ENCODE measurements at places on chromosomes 1 and 21.

DNA sequence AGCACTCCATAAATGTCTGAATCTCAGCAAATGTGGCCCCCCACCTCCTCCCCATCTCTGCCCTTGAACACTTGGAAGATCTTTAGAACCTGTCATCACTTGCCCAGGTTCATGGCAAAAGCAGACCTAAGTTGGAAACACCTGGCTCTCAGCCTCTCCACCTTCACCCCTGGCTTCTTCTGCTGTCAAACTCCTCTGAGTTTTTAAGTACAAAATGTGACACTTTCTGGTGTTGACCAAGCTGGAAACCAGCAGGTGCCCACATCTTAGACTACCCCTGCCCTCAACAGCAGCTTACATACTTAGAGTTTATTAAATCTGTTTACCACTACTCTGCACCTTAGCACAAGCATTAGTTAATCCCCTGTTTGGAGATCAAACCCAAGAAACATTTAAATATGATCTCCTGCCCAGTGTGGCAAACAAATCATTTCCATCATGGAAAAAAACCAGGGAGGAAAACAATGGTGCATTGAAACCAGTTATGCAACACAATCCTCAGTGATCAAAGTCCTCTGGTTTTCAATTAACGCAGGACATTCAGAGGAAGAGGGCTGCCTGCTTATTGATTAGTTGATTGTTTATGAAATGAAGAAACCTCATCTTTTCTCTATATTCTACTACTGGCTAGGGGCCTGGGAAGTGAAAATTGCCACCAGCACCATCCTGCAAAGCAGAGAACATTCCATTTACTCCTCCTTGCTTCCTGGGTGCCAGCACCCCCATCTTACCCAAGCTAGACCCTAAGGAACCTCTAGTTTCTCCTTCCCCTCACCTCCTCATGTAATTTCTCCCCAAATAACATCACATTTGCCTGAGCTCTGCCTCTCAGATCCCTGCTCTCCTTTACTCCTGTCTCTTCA lies 139.4 kb upstream of the RAB4A start:
- no peak for DNase-seq

DNA sequence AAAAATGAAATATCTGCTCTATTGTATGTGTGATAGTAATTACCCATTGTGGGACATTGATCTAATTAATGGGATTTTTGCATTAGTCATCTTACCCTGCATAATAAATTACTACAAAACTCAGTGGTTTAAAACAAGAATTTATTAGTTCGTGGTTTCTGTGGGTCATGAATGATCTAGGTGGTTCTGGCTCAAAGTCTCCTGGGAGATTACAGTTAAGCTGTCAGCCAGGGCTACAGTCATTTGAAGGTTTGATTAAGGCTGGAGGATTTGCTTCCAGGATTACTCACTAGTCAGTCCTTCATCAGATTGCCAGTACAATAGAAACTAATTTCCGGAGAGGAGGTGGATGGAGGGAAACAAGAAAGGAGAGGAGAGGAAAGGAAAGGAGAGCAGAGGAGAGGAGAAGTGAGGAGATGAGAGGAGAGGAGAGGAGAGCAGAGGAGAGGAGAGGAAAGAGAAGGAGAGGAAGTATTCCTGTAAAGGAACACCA lies 60.4 kb upstream of the TNFSF4 start:
- DNase-seq: no peak

GRCh38 chr1:204409836-204410687 lies 1.6 kb downstream of the PPP1R15B start:
- DNase-seq: no peak

GRCh38 chr1:160024195-160024905 lies 7.4 kb downstream of the PIGM start:
- DNase-seq: no peak

DNA sequence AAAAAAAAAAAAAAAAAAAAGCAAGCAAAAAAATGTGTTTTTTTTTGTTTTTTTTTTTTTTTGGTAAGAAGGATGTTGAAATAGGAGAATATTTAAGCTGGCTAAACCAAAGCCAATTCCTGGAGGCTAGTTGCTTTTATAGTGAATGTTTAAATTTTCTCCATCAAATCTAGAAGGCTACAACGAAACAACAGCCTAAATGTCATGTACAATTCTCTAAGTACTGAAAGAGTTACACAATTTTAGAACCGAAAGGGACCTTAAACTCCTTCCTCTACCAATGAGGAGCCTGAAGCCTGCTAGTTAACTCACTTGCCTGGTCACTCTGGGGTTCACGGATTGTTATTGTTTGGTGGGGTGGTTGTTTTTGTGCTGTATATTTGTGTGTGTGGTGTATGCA lies 3.5 kb downstream of the WLS start:
- DNase-seq: no peak

GRCh38 chr1:205335692-205336091 lies 14.1 kb upstream of the NUAK2 start:
- peak; percentile 89 for DNase-seq

DNA sequence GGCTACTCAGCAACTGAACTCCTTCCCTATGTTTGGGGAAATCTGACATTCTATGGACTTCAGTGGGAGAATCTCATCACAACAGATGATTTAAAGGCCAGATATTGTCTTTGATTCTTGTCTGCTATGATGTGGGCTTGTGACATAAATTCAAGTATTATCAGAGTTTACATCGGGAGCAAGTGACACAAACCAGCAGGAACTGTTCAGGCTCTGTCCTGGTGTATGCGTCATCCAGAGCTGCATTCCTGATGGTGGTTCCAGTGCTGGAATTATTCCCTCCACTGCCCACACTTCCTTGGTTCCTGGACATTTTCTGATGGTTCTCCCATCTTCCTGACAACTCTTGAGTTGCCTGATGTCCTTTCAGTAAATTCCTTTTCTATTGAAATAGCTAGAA lies 10.8 kb upstream of the LSM10 start:
- no peak for DNase-seq
